Bone marrow (tissue), 2 donors: ENCODE measurements at places on chromosomes 2 and 18.

GRCh38 chr2:176413786-176414185 is 144.5 kb downstream of the MTX2 start:
- no peak for DNase-seq

- no peak for DNase-seq
Observed at GRCh38 chr2:120933693-120934573, 198.3 kb downstream of the GLI2 start.

GRCh38 chr2:68428126-68428525 is 39.0 kb downstream of the FBXO48 start:
- no peak for DNase-seq

DNA sequence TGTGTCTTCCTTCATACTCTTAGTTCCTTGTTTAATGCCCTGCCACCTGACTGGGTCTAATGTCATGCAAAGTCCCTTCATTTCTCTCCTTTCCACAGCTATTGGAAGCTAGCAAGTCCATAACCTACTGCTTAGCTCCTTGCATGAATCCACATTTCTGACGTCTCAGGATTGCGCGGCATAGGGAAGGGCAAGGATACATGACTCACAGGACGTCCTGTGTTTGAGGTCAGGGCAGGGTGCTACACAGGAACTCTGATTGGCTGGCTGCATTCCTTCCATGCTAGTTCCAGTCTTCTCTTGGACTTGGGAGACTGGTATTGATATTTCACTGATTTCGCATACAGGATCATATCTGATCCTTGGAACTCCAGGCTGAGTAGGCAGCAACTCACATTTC is 137.9 kb downstream of the CDH2 start:
- no peak for DNase-seq

DNA sequence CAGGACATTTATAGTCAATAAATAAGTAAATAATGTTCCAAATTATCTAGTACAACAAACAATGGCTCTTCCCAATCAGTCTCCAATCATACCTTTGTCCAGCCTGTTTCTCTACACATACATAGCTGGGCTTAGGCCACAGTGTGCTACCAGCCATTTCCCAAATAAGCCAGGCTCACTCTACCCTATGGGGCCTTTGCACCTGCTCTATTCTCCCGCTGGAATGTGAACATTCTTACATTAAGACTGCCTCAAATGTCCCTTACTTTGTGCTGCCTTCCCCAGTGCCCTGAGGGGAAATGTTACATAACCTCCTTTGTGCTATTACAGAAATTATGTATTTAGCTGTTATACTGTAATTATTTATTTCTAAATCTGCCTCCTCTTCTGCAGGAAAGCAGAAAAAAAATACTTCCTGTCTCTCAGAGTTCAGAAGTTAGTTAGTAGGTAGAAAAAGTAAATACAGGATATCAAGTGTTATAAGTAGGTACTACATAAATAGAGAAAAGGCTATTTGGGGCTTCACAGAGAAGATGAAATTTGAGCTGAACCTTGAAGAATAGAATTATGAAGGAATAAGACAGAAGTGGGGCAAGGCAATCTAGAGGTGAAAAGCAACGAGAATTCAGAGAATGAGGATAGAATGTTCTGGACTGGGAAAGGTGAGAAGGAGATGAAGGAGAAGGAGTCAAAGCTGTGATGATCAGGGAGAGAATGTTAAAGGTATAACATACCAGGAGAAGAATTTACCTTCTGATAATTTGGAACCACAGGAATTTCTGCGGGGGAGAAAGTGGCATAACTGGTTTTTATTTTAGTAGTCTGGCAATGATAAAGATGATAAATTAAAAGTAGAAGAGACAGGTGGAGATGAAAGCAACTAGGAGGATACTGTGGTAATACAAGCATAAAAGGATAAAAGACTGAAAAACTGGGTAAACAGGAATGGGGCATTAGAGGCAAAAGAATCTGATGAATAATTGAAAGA is 37.0 kb downstream of the ROCK1 start:
- DNase-seq = no peak

- DNase-seq = no peak
Observed at GRCh38 chr18:34942276-34942675, 98.9 kb upstream of the MAPRE2 start.

GRCh38 chr2:199772035-199772976 is 78.7 kb downstream of the FTCDNL1 start:
- no peak for DNase-seq

DNA sequence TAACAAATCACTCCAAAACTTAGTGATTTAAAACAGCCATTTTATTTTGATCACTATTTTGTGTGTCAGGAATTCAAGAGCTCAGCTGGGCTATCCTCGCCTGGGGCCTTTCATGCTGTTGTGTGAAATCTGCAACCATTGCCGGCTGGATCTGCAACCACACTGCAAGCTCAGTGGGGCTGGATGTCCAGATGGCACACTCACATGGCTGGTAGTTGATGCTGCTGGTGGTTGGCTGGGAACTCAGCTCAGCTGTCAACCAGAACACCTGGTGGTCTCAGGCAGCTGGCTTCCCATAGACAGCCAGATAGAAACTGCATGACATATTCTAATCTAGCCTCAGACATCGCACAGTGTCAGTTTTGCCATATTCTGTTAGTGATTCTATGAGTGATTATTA is 30.6 kb upstream of the AP1S3 start:
- no peak for DNase-seq

GRCh38 chr18:73980289-73980979 is 167.2 kb downstream of the FBXO15 start:
- no peak for DNase-seq

- DNase-seq = no peak
Observed at GRCh38 chr2:206217166-206217565, 57.3 kb upstream of the ZDBF2 start.

DNA sequence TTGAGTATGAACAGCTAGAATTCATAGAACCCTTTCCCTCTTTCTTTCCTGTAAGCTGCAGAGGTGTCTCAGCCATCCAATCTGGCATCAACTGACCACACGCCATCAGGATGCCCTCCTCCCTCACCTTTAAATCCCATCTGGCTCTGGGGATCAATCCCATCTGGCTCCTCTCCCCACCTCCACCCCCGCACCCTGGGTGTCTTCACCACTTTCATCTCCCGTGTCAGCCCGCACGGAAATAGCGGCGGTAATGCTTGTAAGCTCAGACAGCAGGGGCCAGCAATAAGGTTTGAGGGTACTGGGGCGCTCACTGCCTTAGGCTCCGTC is 508 bp upstream of the TUBA4B start:
- DNase-seq = no peak

DNA sequence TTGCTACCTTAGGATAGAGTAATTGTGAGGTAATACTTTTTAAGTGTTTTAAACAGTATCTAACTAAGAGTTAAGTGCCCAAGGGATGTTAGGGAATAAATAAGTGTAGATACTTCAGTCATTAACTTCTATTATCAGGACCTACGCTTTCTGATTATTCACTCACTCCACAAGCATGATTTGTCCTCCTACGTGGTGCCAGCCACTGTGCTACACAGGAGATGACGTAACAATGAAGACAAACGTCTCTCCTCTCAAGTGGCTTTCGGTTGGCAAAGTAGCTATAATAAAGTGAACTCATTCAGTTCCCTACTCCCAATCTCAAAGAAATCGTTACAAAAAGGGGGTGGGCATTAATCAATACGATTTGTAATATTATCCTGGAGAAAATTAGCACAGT is 100.9 kb upstream of the SETBP1 start:
- no peak for DNase-seq

DNA sequence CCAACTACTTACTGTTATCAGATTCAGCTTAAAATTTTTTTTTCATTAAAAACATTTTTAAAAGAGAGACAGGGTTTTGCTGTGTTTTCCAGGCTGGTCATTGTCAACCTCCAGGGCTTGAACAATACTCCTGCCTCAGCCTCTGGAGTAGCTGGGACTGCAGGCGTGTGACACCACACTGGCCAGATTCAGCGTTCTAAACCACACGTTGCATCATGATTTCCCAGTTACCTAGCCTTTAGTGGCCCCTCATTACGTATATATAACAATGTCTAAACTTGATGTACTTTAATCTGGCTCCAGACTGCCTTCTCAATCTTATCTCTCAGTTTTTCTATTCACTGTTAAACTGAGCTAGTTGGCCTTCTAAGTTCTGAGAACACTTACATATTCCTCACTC is 89.6 kb downstream of the COMMD1 start:
- no peak for DNase-seq
